A549 treated with Hydrocortisone at 1 μM for 4 hours (cell line): ENCODE measurements at places on chromosomes 5 and 9. TPM values are rescaled to one million over a fixed set of nuclear protein-coding genes. Genes with fewer than 3 reads are reported as not detected.

SLC25A2 gene
- not detected in 5 replicates for total RNA-seq

ANXA6 gene
- total RNA-seq = 41.9 to 54.5 TPM (median 45.0 TPM) in 5 replicates

MSMP gene
- 0.40 to 0.58 TPM in 2 of 5 replicates, not detected in the others for total RNA-seq

PCDH1 gene
- total RNA-seq = 1.9 to 4.5 TPM (median 3.4 TPM) in 5 replicates

TPD52L3 gene
- total RNA-seq = not detected in 5 replicates

NXNL2 gene
- 0.44 to 1.2 TPM (median 0.74 TPM) in 5 replicates for total RNA-seq

SH3GL2 gene
- total RNA-seq = 0.05 to 0.14 TPM (median 0.11 TPM) in 5 replicates
